ENCODE measurements at places on chromosomes 5 and 9.

GRCh38 chr9:19728101-19728500 is 60.7 kb downstream of the SLC24A2 start:
- DNase-seq: no peak

GRCh38 chr5:92907938-92908606 is 672.9 kb downstream of the NR2F1-AS1 start:
- no peak for DNase-seq

DNA sequence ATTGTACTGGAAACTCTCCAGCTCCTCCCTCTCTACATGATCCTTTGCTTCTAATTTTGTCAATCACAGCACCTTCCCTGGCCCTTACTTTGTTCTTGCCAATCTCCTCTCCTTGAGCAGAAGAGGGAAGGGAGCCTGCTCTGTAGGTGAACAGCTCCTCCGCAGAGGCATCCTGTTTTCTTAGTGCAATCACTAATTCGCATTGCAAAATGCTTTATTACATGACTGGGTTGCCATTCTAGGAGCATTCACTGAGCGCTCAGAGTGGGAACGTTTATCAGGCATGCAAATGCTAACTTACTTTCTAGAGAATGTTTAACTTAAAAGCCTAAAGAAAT is 416 bp upstream of the SNX18 start:
- DNase-seq: no peak

GRCh38 chr9:12781226-12781733 is 6.5 kb downstream of the LURAP1L start:
- DNase-seq: no peak

DNA sequence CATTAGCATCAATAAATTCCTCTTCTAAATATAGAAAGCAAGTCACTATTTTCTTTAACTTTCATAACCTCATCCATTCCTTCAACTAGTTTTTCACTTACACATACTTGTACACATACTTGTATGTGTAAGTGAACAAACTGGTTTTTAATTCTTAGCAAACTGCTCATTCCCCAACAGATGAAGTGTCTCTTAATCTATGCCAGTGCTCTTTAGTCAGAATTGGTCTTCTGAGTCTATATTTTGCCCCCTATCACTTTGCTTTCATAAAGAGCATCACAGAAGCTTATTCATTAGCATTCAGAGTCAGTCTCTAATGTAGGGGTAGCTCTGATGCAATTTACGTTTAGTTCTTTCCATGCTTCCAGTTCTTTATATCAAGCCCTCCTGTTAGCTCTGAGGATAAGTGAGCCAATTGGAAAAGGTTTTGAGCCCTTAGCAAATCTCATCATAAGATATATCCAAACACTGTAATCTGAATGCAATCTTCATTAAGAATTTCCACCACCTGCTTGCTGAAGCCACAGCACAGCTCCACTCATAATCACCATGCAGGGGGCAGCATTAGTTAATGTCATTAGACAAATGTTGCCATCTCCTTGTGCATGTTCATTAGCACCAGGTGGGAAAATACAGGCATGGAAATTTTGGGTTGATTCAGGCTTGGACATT is 178.5 kb upstream of the SLC24A2 start:
- DNase-seq: no peak

- DNase-seq: no peak
Measured at GRCh38 chr5:48192-48591, 43.8 kb upstream of the PLEKHG4B start.

- DNase-seq: no peak
Measured at GRCh38 chr5:169797577-169797976, 160.5 kb downstream of the DOCK2 start.

GRCh38 chr9:119273984-119274665 is 95.1 kb downstream of the BRINP1 start:
- no peak for DNase-seq

GRCh38 chr9:87494970-87495471 is 2.6 kb upstream of the DAPK1 start:
- DNase-seq: no peak

DNA sequence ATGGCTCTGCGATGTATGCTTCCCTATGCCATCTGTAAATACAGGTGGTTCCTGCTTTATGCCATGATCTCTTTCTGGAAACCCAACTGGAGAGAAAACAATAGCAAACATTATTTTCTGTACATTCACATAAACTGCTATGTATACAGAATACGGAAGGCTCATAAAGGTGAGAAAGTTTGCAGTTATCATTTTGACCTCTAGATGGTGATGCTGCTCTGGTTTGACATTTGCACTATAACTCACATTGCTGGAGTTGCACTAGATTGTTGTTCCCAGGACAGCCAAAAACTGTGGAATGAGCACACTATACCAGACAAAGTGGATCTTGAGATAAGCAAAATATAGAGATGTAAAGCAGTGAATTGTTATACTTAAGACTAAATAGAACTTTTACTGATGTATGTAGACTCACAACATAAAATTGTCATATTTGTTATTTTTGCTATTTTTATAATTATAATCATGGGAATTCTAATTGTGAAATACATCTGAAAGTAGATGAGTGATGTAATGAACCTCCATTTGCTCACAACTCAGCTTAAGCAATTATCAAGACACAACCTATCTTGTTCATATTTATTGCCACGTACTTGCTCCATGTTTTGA is 246.5 kb downstream of the PTPRD start:
- no peak for DNase-seq

- DNase-seq: no peak
Measured at GRCh38 chr5:79971156-79971555, 19.9 kb downstream of the MTX3 start.

DNA sequence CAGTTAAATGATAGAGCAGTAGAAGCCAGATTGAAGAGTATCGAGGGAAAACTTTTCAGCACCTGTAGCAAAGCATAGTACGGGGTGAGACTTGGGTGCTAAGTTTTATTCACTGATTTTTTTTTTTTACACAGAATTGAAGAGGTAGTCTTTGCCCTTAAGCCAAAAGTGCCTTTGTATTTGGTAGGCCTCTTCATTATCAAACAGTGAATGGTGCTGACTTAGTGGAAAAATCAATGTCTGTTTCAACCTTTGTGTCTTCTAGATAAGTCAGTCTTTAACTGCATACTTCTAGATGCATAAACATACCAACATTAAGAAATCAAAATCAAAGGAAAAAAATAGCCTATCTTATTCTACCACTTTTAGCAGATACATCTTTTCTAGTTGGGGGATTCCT is 13.7 kb downstream of the RNF14 start:
- no peak for DNase-seq

- no peak for DNase-seq
Measured at GRCh38 chr9:7104625-7105024, 346.9 kb downstream of the KDM4C start.

GRCh38 chr9:135551031-135551430 is 5.1 kb downstream of the OBP2A start:
- no peak for DNase-seq
